Nucleus accumbens (tissue), 56 donors: ENCODE measurements at places on chromosomes 1 and 21.

DNA sequence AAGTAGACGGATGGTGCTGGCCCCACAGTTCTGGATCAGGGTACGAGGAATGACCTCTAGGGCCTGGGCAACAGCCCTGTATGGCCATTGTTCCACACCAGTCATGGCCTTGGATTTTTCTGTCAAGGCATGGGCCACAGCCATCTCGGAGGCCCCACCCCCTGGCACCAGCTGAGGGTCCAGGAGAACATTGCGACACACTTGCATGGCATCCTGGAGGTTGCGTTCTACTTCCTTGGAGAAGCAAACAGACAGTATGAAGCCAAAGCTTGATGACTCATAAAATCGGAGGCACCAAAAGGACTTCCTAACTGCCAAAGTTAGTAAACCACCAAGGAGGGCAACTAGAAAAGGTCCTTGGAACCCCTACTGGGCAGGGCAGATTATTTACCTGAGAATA is 11.9 kb upstream of the VHLL start:
- peak; percentile 6 for DNase-seq

DNA sequence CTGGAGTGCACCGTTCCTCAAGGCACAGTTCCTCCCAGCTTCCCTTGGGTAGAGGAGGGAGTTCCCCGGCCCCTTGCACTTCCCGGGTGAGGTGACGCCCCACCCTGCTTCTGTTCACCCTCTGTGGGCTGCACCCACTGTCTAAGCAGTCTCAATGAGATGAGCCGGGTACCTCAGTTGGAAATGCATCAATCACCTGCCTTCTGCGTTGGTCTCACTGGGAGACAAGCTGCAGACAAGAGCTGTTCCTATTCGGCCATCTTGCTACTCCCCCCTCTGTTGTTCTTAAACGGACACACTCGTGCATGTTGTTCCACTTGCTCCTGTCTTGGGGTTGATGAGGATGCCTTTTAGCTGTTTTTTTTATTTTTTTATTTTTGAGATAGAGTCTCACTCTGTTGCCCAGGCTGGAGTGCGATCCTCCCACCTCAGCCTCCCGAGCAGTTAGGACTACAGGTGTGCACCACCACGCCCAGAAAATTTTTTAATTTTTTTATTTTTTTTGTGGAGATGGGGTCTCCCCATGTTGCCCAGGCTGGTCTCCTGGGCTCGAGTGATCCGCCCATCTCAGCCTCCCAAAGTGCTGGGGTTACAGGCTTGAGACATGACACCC is 3.0 kb upstream of the MORC3 start:
- no peak for DNase-seq

DNA sequence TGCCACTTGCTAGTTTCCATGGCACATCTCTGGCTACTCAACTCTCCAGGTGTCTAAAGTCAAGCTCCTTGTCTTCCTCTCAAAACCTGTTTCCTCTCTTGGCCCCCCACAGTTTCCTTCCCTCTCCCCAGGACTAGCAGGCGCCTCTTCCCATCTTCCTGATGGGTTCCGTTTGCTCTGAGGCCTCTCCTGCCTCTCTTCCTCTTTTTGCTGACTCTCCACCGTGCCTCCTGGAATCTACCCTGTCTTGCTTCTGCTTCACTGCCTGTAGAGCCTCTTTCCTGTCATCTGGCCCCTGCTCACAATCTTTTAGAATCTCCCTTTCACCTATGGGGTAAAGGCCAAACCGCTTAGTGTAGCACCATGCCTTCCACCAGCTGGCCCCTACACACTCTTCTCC is 21.8 kb upstream of the LHX4 start:
- DNase-seq, result no peak

DNA sequence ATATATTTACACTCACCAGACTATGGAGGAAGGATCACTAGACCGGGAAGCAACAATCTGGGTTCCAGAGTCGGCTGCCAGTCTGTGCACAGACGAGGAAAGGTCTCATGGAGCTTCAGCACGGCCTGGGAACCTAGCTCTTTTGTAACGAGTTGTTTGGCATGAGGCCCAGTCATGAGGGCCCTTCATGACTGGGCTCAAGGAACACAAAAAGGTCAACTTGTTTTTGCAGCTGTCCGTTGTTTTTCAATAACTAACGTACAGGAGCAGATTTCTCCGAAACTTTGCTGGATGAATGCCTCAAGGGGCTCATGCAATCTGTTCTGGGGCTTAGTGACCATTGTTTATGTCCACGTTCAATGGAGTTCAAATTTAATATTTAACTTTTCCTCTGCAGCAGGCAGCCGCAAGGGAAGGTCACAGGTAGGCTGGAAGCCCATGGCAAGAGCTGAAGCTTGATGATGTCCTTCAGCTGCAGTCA is 5.9 kb upstream of the STUM start:
- DNase-seq, result no peak

DNA sequence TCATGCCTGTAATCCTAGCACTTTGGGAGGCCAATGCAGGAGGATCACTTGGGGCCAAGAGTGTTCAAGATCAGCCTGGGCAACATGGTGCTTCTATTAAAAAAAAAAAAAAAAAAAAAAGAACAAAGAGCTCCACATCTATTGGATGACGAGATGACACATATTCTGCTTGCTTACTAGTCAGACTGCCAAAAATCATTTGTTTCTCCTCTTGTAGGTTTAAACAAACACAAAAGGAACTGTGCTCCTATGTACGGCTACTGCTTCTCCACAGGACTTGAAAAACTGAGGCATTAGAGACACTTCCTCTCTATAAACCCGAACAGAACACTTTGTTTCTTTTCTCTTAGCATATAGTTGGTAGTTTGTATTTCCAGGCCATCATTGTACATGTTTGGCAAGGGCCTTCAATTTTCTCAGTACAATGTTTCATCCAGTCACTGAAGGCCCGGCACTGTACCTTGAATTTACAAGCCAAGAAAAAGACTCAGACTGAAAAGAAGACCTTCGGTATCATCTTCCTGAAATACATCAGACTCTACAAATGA is 6.0 kb downstream of the TRIT1 start:
- DNase-seq, result no peak

DNA sequence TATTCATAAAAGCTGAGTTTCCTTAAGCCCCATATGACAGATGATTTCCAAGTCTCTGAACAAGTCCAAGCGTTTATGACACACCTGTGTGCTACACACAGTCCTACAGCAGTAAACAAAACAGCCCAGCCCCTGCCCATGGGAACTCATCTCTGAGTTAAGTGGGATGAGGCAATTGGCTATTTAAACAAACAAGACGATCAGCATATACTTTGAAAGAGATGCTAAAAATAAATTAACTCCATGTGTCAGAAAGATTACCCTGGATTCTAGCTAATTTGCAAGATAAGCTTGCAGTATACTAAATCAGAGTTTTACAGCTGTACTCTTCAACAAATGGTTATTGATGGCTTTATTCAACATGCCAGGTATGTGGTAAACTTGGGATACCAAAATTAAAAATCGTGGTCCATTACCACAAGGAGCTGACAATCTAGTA is 7.0 kb downstream of the PSMG1 start:
- DNase-seq, result no peak

DNA sequence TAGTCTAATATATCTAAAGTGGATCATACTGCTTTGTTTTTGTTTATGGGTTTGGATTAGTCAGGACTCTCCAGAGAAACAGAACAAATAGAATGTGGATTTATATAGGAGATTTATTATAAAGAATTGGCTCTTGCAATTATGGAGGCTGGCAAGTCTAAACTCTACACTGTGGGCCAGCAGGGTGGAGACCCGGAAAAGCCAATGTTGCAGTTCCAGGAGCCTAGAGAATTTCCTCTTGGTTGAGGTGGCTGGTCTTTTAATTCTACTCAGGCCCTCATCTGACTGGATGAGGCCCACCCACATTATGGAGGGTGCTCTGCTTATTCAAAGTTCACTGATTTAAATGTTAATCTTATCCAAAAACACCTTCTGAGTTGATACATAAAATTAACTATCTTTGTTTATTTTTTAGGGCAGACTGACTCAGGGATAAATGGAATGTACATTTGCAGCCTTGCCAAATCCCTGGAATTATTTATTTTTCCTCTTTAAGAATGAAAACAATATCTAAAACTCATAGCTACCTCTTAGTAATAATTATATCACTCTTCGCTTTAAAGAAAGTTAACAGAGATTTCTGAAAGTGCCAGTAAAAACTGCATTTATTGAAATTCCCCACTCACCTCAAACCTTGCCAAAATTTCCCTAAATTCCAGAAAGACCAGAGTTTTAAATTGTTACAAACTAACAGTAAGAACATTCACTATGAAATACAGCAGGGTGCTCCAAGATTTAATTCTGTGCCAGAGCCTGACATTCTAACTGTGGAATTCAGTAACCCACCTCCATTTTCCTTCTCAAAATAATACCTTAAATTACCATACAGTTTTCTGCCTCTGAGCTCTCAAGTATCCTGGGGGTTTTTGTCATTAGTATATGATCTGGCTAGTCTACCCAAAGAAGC is 36.6 kb upstream of the SSX2IP start:
- DNase-seq, result no peak

DNA sequence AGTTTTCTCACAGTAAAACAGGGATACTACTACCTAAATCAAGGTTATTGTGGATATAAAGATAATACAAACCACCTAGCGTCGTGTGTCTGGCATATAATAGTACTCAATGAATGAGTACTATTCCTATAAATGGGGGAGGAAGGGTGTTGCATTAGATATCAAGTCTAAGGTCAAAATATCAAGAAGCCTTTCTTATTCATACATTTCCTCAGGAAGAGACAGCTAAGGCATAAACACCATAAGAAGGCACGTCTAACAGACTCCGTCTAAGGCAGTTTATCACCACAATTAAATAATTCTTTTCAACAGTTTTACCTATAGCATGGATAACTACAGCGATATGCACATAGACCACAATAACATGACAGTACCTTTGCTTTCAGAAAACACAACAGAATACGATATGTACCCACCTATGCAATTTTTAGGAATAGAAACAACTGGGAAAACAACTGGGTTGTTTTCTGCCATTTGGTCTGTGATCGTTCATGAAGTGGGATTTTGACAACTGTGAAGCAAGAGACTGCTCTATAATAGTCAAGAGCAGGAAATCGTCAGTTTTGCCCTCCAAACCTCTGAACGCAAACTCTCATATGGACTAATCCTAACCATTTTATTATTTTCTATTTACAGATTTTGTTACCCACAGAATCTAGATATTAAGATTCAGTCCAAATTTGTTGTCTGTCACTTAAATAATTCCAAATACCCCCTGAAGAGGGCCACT is 53.1 kb downstream of the HNRNPR start:
- no peak for DNase-seq

DNA sequence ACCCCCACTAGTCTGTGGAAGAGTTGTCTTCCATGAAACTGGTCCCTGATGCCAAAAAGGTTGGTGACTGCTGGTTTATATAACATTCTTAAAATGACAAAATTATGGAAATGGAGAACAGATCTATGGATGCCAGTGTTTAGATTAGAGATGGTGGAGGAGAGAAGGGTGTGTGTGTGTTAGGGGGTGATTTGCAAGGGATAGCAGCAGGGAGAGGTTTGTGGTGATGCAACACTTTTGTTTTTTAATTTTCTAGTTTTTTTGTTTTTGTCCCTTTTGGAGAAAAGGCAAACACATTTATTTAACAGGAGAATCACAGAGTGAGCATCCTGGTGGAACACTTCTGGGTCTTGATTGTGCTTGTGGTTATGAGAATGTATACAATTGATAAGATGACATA is 143.8 kb downstream of the RPS6KC1 start:
- DNase-seq, result no peak

DNA sequence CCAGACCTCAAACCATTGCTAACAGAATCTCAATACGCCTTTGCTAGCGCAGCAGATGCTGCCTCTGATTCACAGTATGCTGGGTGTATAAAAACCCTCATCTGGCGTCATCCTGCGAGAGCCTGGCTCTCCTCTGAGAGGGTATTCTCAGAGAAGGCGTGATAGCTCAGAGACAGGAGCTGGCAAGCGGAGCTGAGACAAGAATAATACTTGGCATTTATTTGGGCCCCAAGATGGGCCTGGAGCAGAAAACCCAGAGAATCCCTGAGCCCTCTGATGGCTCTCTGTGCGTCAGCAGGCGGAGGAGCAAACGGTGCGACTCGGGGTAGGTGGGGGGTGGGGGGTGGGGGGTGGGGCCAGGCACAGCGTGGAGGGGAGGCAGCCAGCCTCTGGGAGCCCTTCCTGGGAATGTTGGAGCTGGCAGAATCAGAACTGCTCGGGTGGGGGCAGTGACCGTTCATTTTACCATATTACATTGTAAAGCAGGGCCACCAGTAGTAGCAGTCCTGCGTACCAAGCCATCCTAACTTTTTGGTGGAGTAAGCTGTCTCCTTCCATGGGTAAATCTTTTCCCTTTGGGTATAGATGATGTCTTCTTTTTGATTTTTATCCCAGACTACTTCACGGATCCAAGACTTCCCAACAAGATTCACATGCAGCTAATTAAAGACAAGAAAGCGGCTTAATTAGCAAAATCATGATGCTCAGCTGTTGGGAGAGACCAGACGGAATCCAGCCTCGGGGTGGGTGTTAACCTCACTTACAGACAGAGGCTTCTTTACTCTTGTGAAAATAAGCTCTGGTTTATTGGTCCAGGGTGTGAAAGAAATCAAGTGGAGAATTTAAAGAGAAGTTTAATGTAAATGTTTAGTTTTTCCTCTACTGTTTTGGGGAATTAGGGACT is 7.1 kb downstream of the RIIAD1 start:
- DNase-seq, result peak; percentile 35

DNA sequence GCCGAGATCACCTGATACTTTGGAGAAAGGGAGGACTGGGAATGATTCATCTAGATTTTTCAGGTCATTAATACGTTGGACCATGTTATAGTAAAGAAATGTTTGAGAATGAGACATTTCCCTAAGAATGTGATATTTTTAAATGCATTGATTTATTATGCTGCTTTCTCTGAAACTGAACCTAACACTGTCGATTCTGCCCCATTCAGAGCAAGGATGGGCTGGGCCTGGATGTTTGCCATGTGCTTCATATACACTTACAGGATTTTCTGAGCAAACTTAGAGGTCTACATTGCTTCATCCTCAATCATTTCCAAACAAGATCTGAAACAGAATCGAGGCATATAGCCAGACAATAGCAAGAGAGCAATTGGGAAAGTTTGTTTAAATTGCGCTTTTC is 183.3 kb downstream of the CRB1 start:
- no peak for DNase-seq

GRCh38 chr1:78441921-78442320 is 48.9 kb upstream of the PTGFR start:
- DNase-seq, result no peak

DNA sequence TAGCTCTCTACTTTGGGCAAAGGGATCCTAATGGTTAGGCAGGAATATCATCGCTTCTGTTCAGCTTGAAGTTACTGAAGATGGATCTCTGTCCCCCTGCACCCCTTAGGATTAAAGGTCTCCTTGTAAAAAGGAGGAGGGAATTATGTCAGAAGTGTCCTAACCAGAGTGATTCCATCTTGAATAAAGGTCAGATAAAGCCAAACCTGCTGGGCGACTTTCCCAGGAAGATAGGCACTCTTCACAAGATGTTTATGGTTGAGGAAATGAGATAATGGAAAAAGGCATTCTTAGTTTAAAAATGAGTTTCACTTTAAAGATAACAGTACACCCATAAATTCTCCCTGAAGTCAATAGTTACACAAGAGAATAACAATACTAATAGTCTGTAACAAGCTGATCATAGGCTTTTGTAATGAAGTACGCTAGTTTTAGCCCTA is 1.7 kb upstream of the NENF start:
- DNase-seq, result no peak

- DNase-seq, result no peak
Measured at GRCh38 chr1:51284487-51284954, 45.8 kb downstream of the TTC39A start.
